Lung (tissue), 17 donors: ENCODE measurements at places on chromosomes 16 and 17. TPM values are rescaled to one million over a fixed set of nuclear protein-coding genes. Genes with fewer than 3 reads are reported as not detected.

- DNase-seq, result no peak
These were observed 111.0 kb upstream of the TNRC6C start for GRCh38 chr17:77847221-77848085.

GRCh38 chr17:51132964-51133319, 12.3 kb upstream of the SPAG9 start:
- no peak for DNase-seq

GRCh38 chr17:75927286-75927922, 13.4 kb downstream of the FBF1 start:
- peak; percentile 37 for DNase-seq

GRCh38 chr17:27990979-27991378, 51.5 kb upstream of the NLK start:
- DNase-seq, result no peak

- no peak for DNase-seq
These were observed 39.9 kb upstream of the IRX6 start for GRCh38 chr16:55283812-55284717.

DNA sequence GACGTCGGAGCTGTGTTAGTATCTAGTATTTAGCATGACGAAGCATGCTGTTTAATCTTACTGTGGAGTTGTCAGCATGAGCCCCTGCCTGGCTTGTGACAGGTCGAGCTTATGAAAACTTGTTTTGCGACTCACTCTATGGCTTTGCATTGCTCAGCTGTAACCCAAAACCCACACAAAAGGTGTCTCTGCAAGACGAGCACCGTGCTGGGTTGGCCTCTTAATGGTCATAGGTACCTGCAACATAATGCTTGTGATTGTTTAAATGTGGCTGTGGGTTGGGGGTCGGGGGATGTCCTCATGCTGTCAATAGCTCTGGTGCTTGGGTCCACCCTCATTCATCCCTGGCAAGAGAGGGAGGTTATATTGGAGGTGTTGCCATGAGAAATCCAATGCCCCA, 5.4 kb downstream of the NTN1 start:
- no peak for DNase-seq

GRCh38 chr16:69767459-69768229, 5.5 kb downstream of the WWP2 start:
- DNase-seq, result no peak

The GCGR gene
- total RNA-seq, result 0.11 TPM

The CTDNEP1 gene
- 126 TPM for total RNA-seq
